Activated CD8-positive, alpha-beta memory T cell treated with anti-CD3 and anti-CD28 coated beads, Interleukin-2, amount 50 U/mL, for 4 hours (primary cell): ENCODE measurements at places on chromosomes 6 and 20.

DNA sequence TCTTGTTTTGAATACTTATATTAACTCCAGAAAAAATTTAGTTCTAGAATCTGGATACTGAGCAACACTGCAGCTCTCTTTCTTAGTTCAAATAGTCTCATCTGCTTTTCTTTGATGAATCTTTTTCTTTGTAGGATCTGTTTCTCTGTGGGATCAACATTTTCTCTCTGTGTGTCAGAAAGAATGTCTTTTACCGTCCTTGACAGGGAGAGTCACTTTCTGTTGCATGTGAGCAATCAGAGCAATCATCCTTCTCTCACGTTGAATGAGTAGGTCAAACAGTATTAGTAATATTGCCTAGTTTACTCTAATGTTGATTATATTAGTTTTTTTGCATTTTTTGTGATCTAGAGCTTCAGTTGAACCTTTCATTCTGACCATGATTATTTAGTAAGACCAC lies 130.9 kb downstream of the TRMT11 start:
- DNase-seq: no peak

DNA sequence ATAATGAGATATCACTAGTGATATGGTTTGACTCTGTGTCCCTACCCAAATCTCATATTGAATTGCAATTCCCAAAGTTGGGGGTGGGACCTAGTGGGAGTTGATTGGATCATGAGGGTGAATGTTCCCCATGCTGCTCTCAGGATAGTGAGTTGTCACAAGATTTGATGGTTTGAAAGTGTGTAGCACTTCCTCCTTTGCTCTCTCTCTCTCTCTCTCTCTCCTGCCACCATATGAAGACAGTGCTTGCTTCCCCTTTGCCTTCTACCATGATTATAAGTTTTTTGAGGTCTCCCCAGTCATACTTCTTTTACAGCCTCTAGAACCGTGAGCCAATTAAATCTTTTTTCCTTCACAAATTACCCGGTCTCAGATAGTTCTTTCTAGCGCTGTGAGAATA lies 1002.0 kb upstream of the ADGRB3 start:
- DNase-seq: no peak

GRCh38 chr6:6439778-6440177 lies 119.3 kb upstream of the F13A1 start:
- no peak for DNase-seq

- DNase-seq: no peak
Measured at GRCh38 chr6:28900577-28901256, 23.1 kb downstream of the TRIM27 start.

DNA sequence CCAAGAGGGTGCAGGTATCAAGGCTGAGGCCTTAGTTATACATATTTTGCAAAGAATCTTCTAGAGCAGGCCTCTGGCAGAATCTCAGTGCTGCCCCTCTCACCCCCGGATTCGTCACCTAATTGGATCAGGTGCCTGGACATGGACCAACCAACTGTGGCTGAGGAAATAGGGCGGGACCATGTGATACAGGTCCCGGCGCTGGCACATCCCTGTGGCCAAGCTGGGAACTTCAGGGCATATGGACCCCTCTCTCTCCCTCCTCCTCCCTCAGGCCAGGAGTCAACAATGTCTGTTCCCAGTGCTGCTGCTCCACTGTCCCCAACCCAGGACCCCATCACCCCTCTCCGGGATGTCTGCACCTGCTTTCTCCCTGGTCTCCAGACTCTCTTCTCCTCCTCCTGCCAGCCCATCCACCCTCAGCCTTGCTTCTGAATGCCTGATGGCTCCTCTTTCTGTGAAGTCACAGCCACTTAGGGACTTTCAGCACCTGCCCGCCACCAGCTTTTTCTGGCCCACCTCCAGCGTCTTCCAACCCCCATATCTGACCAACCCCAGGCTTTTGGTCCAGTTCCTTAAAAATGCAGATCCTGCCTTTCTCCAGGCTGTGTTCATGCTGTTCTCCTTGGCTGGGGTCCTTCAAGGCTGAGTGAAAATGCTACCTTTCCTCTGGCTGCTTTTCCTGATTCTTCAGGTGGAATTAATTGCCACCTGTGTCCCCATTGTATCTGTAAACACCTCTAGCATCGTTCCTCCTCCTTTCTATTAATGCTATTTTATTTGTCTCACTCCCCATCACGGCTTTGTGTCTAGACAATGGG lies 19.0 kb upstream of the MLN start:
- no peak for DNase-seq

GRCh38 chr20:37273988-37274387 lies 12.4 kb upstream of the GHRH start:
- no peak for DNase-seq

DNA sequence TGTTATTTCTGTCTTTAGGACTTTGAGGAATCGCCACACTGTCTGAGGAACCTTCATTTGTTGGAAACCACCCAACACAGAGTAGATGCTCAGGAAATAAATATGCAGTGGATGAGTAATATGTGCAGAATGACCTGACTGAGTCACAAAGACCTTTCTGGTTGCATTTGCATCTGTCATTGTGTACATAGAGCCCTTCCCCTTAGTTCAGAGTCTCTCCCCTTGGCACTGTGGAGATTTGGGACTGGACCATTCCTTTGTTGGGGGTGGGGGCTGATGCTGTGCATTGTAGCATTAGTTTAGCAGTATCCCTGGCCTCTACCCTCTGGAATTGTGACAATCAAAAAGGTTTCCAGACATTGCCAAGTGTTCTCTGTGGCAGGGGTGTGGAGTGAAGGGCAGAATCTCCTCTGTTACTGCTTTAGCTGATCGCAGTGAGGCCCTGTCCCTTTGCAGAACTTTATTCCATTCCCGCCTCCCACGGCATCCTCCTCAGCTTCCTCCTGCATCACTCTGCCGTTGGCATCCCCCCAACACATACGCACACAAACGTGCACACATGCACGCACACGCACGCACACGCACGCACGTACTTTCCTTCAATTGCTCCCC lies 64.5 kb downstream of the EYA2 start:
- no peak for DNase-seq

DNA sequence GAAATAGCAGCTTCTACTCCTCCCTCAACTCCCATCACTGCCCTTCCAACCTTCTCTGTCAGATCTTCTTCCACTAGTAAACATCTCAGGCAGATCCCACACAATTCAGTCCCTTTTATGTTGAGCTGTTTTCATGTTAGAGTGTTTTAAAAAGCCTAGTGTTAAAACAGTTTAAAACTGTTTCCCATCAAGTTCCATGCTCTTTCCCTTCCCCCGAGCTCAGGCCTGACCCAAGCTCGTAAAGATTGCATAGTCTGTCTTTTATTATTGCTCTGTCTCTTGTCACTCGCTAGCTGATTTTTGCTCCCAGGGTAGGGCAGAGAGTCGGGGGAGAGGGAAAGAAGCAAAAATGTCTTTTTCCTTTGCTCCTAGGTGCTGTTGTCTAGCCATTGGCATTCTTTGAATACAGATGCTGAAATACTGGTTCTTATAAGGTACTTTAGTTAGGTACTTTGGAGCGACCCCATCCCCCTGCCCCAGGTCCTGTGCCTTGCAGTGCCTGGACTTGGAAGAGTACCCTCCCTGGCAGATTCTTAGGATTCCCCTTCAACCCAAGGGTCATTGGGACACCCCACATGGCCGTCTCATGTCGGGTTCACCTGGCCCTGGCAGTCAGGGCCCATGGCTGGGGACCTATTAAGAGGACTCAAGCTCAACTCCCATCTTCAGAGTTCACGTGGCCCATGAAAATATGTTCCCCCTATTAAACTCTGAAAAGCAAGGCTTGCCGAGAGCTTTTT lies 101.2 kb upstream of the ARMC2 start:
- no peak for DNase-seq

DNA sequence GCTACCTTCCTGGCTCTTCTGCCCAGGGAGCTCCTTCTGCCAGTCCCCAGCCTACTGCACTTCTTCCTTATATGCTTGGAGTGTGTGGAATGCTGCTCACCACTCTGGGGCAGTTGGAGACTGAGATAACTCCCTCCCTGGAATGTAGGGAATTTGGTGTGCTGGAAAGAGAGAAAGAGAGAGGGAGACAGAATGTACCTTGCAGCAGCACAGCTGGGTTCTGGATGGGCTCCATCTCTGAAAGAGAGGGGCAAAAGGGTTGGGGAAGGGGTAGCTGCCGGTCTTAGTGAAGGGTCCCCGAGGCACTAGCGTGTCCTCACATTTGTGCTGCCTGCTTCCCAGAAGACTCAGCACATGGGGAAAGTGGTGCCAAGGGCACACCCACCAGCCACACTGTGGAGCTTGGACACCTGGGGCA lies 40.2 kb upstream of the DDR1 start:
- DNase-seq: no peak

DNA sequence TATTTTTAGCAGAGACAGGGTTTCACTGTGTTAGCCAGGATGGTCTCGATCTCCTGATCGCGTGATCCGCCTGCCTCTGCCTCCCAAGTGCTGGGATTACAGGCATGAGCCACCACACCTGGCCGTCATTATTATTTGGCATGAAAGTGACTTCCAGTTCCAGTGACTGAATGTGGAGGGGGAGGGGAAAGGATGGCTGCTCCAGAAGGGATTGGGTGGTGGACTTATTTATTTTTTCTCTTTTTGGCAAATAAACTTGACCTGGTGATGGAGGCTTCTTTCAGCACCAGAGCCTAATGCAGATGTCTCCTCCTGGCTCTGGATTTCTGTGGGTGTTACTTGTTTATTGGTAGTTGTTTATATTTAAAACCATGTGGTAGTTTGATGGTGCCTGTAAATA lies 16.9 kb upstream of the SLC22A23 start:
- no peak for DNase-seq

DNA sequence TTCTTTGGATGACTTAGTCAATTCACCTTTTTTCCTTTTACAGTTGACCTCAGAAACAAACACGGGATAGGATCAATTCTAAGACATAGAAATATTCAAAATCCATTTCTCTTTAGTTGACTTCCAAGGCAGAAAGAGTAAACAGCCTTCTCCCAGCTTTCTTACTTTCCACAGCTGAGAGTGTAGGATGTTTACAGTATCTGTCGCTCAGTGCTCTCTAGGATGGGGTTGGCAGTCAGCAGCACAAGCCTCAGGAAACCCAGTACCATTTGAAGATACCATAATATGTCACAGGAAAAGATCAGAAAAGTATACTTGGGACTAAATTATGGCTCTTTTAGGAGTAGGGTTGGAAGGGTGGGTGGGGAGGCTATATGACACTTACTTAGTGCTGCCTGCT lies 88.2 kb downstream of the OGFRL1 start:
- no peak for DNase-seq

- no peak for DNase-seq
Measured at GRCh38 chr6:111668410-111668809, 62.7 kb upstream of the TRAF3IP2 start.

GRCh38 chr6:34349211-34349610 lies 43.3 kb downstream of the NUDT3 start:
- DNase-seq: no peak

DNA sequence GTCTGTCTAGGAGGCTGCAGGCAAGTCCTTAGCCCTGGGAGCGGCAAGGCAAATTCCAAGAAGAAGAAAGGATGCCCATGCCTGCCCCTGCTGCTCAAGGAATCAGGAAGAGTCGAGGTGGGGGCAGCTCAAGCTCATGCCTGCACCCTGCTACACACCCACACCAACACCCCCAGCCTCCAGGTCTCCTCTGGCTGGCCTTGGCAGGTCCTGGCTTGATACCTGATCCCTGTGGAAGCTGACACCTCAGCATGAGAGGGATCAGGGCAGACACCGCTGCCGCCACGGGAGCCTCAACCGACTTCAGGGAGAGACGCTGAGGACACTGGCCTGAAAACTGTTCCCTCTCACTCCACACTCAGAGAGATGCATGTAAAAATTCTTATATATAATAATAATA lies 35.5 kb upstream of the MAFB start:
- DNase-seq: no peak

- no peak for DNase-seq
Measured at GRCh38 chr20:60631585-60632287, 620.3 kb upstream of the CDH4 start.

DNA sequence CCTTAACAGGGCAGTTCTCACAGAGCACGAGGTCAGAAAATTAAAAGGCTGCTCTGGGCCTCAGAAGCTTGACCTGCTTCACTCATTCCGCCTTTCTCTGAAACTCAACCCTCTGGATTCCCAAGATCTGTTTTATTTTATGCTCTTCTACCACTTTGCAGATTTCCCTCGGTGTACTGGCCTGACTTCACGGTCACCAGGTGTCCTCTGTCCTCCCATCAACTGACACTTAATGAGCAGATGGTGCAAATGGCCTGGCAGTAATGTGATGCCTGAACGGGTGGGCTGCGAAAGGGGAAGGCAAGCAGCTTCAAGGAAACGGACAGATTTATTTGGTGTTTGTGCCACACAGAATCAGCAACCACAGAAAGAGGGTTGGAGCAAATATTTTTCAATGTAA lies 169.7 kb upstream of the TFAP2D start:
- DNase-seq: no peak

GRCh38 chr6:168583126-168583525 lies 142.1 kb downstream of the SMOC2 start:
- DNase-seq: no peak

- DNase-seq: no peak
Measured at GRCh38 chr6:131802347-131802746, 5.5 kb upstream of the ENPP1 start.

DNA sequence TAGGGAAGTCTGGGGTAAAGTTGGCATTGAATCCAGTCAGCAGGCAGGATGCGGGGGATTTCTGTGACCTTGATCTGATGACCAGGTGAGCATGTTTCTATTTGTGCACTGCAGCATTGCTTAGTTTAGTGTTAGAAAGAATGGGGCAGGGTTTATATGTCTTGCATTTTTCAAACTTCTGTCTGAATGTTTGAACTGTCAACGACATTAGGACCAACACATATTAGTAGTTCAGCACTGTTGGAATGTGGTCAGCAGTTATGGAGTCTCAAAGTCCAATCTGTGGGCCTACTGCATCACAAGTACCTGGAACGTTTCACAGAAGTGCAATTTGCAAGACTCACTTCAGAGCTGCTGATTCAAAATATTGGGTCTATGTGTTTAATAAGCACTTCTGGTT lies 276.6 kb upstream of the BMP2 start:
- DNase-seq: no peak

DNA sequence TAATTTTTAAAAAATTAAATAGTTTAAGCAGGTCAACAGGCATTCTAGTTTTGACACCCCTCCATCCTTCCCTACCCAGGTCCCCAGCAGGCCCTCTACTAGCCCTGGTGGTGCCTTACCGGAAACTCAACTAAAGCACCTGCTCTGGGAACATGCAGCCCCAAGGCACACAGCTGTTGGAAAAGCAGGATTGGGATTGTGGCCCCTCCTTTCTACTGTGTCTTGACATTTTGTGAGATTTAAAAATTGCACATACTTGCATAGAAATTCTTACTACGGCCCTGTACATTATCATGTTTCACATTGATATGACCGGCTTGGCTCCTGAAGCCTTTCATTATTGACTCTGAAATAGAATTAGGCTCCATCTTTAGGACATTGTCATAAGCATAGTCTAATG lies 423.2 kb downstream of the GRIK2 start:
- DNase-seq: no peak
